ENCODE measurements at places on chromosomes 7 and 10. TPM values are rescaled to one million over a fixed set of nuclear protein-coding genes. Genes with fewer than 3 reads are reported as not detected.

DNA sequence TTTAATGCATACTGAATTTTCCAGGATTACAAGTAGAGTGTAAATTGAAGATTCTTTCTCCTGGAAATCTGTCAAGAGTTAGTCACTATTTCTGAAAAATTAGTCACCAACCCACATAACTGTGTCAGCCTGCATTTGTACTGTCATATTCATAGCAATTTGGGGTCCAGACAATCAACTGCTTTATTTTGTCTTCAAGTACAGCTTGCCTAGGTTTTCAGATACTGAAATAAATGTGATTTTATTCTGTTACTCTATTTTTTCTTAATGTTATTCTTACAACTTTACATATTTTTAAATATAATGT, 55.1 kb downstream of the CUBN start:
- no peak overlapping the region for H3K27ac ChIP-seq
- no peaks in the 10 kb centered on the region for H3K27me3 ChIP-seq
- DNase-seq, result no peak
- no peaks in the 10 kb centered on the region for H3K36me3 ChIP-seq
- H3K4me3 ChIP-seq, result no peak overlapping the region

DNA sequence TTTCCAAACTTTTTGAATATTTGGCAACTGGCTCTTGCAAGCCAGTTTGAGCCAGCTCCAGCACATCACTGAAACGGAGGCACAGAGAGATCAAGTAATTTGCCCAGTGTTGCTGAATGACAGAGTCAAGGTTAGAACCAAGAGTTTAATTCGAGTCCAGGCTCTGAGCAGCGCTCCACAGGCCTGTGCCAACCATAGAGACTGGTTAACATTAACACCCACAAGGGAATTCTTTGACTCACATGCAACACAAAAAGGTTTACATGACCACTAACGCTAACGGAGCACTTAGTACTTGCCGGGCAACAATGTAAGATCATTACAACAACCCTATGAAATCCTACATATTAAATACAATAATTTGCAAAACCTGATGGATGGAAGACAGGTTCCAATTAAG, 1.5 kb downstream of the RGS10 start:
- H3K4me1 ChIP-seq, result no peaks in the 10 kb centered on the region
- DNase-seq, result no peak
- no peaks in the 10 kb centered on the region for H3K36me3 ChIP-seq

DNA sequence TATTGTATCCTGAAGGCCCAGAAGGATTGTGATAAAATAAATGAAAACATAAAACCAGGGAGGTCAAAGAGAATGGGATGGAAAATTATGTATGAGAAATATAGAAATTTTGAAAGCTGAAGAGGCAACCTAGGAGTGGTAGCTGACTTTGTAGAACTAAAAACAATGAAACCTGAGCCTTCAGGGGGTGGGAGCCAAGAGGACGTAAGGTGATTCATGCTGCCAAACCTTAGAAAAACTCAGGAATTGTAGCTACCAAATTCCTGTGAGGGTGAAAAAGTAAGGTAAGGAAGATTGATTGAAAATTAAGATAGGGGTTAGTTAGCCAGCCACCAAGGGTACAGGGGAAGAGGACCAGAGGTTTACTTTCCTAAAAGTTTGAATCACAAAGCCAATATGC, 213.2 kb downstream of the KCND2 start:
- H3K27me3 ChIP-seq, result no peaks in the 10 kb centered on the region
- DNase-seq, result no peak
- H3K27ac ChIP-seq, result no peak overlapping the region
- H3K4me3 ChIP-seq, result no peak overlapping the region

The IRF5 gene
- 6.0 TPM for total RNA-seq

GRCh38 chr7:52695973-52696595, 339.3 kb upstream of the POM121L12 start:
- no peaks in the 10 kb centered on the region for H3K36me3 ChIP-seq
- no peak for DNase-seq
- no peaks in the 10 kb centered on the region for H3K27me3 ChIP-seq
- H3K4me3 ChIP-seq, result no peak overlapping the region
- H3K4me1 ChIP-seq, result no peaks in the 10 kb centered on the region

- H3K27ac ChIP-seq, result no peak overlapping the region
- no peaks in the 10 kb centered on the region for H3K36me3 ChIP-seq
- H3K4me3 ChIP-seq, result no peak overlapping the region
- DNase-seq, result no peak
Measured at GRCh38 chr7:73343671-73344380, 15.9 kb downstream of the FKBP6 start.

GRCh38 chr7:12987238-12987637, 299.8 kb downstream of the ARL4A start:
- DNase-seq, result no peak
- no peak overlapping the region for H3K4me3 ChIP-seq

DNA sequence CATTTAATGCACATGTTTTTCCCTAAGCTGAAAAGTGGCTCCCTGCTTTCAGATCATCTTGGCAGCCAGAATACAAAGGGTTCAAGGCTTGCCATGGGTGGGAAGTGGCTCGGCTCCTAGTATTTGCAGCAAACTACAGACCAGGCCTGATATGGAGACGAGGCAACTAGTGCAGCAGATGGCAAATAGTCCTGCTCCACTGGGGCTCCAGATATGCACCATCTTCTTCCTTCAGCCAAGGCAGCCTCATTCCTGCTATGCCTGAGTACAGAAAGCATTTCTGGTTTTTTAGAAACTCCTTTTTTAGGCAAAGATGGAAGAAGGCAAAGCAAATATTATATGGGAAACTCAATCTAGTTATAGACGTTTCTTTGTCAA, 23.9 kb downstream of the LRRC4 start:
- H3K4me1 ChIP-seq, result peaks cover 7% of the 10 kb centered on the region
- H3K36me3 ChIP-seq, result no peaks in the 10 kb centered on the region
- H3K27ac ChIP-seq, result no peak overlapping the region
- no peak overlapping the region for H3K4me3 ChIP-seq
- no peaks in the 10 kb centered on the region for H3K27me3 ChIP-seq

Measured in lung (tissue), 17 donors.